ENCODE measurements at places on chromosomes 2 and 18.

- no peak for DNase-seq
Measured at GRCh38 chr18:634551-635045, 22.9 kb upstream of the TYMS start.

GRCh38 chr18:61851940-61852451, 40.8 kb downstream of the RNF152 start:
- DNase-seq = no peak

- DNase-seq = no peak
Measured at GRCh38 chr2:119426801-119427395, 4.8 kb upstream of the TMEM37 start.

DNA sequence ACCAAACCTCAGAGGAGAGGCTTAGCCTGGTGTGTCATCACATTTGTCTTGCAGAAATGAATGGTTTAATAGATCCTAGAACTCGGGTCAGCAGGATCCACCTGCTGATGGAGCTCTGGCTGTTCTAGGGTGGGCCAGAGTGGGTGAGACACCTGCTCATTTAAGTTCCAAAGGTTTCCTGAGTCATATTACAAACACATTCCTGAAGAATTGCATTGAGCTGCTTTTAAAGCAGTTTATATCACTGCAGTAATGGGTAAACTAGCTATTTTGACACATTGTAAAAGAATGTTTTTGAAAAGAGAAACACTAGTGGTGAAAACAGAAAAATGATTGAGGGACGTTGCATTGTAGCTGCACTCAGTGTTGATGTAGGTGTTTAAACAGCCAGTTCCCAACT, 175.3 kb upstream of the TCF4 start:
- DNase-seq = no peak

GRCh38 chr2:10276481-10277292, 26.0 kb upstream of the HPCAL1 start:
- DNase-seq = no peak

GRCh38 chr2:105768961-105769452, 24.3 kb downstream of the NCK2 start:
- DNase-seq = no peak

DNA sequence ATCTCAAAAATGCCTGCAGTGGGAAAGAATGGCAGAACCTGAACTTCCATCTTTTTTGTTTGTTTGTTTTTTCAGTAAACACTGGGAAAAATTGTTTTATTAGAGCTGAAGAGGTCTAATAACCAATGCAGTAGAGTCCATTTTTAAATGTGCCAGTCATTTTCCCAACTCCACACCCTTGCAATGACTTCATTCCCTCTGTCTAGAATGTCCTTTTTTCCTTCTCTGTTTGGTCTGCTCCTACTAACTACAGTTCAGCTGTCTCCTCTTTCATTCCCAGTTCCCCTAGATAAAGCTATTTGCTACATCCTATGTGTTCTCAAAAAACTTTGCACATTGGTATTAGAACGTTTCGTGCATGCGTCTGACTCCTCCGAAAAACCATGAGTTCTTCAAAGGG, 9.3 kb upstream of the RAPH1 start:
- DNase-seq = no peak

DNA sequence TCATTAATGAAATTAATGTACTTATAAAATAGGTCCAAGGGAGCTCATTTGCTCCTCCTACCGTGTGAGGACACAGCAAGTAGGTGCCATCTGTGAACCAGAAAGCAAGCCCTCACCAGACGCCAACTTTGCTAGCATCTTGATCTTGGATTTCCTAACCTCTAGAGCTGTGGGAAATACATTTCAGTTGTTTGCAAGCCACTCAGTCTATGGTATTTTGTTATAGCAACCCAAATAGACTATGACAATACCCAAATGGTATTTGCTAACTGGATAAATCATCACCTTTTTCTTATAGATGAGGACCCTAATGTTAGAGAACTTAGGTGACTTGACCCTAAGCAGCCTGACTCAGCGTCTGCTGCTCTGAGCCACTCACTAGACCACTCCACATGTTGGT, 379.6 kb downstream of the HRH4 start:
- DNase-seq = no peak

- no peak for DNase-seq
Measured at GRCh38 chr18:709771-710170, 2.7 kb downstream of the ENOSF1 start.

GRCh38 chr2:129882476-129882875, 97.0 kb upstream of the RAB6C start:
- no peak for DNase-seq

DNA sequence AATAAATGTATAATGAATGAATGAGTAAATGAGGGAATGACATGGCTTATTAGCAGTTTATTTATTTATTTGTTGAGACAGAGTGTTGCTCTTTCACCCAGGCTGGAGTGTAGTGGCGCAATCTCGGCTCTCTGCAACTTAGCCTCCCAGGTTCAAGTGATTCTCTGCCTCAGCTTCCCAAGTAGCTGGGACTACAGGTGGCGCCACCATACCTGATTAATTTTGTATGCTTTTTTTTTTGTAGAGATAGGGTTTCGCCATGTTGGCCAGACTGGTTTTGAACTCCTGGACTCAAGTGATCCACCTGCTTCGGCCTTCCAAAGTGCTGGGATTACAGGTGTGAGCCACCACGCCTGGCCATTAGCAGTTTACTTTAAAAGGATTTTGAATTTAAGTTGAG, 100.3 kb upstream of the CAVIN2 start:
- no peak for DNase-seq

DNA sequence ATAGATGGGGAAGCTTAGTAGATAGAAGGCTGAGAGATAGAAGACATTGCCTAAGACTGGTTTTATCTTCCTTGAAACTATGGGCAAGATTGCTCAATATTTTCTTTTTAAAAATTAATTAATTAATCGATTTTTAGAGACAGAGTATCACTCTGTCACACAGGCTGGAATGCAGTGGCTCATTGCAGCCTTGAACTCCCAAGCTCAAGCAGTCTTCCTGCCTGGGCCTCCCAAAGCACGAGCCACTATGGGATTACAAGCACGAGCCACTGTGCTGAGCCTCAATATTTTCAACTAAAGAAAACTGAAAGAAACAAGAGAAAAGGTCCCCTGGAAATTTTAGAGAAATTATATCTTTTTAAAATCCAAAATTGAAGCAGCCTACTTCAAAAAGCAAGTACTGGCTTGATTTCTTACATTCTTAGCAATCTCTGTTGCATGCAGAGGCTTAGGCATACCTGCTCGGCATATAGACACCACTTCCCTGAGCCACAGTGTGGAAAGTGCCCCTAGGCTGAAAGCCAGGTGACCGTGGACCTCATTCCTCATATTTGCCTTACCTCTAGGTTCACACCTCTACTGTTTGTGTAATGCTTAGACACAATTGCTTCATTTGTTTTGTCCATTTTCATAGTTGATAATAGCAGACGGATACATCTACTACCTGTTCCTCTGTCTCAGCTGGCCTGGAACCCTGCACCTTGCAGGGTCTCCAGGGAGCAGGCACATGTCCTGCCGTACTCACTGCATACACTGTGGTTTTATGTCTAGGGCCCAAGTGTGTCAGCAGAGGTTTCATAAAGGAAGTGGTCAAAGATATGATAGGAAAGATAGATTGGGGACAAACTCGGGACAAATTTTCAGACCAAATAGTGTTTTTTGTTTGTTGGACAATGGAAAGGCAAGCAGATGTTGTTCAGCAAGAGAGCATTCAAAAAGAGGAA, 166.5 kb upstream of the ALPP start:
- DNase-seq = no peak

DNA sequence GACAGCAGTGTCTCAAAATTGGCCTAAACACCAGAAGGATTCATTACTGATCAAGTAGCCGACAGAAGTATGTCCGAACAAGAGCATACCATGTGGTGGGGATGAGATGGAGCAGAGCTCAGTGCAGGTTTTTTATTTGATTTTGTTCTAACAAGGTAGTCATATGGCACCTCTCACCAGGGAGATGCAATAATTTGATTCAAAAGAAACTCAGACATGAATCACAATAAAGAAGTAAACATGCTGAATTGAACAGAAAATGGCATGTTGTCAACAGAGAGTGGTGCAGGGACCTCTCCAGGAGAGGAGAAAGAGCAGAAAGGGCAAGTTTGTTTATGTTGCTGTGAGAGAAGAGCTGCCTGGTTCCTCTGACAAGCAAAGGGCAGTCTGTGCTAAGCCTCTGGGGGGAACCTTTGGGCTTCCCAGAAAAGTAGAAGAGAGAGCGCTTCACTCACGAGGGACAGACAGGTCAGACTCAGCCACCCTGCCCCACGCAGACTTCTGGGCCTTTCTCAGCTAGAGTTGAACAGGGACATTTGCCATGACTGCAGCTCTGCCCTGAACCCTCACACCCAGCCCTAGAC, 351.3 kb upstream of the RAB12 start:
- no peak for DNase-seq

DNA sequence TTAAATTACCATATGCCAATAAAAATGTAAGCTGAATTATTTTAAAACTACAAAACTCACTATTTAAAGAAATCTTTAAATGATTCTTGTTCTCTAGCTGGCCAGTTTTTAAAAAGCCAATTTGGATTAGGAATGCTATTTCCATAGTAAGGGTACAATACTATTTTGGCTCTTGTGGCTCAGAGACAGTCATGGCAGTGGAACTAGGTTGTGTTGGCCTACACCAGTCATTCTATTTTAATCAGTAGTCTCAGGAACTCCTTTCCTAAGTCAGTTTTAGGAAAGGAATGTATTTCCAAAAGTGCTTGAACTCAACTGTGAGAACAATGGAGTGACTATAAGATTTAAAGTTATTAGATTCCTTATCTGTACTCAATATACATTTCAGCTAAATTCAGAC, 5.9 kb downstream of the BOLL start:
- no peak for DNase-seq

- DNase-seq = no peak
Measured at GRCh38 chr18:25043104-25043503, 308.9 kb downstream of the ZNF521 start.

GRCh38 chr2:240155745-240156390, 15.4 kb upstream of the OTOS start:
- no peak for DNase-seq

GRCh38 chr2:31528823-31529222, 51.9 kb downstream of the SRD5A2 start:
- DNase-seq = no peak

- no peak for DNase-seq
Measured at GRCh38 chr2:209806318-209806717, 34.7 kb downstream of the UNC80 start.

GRCh38 chr2:174552880-174553279, 44.7 kb downstream of the WIPF1 start:
- no peak for DNase-seq

DNA sequence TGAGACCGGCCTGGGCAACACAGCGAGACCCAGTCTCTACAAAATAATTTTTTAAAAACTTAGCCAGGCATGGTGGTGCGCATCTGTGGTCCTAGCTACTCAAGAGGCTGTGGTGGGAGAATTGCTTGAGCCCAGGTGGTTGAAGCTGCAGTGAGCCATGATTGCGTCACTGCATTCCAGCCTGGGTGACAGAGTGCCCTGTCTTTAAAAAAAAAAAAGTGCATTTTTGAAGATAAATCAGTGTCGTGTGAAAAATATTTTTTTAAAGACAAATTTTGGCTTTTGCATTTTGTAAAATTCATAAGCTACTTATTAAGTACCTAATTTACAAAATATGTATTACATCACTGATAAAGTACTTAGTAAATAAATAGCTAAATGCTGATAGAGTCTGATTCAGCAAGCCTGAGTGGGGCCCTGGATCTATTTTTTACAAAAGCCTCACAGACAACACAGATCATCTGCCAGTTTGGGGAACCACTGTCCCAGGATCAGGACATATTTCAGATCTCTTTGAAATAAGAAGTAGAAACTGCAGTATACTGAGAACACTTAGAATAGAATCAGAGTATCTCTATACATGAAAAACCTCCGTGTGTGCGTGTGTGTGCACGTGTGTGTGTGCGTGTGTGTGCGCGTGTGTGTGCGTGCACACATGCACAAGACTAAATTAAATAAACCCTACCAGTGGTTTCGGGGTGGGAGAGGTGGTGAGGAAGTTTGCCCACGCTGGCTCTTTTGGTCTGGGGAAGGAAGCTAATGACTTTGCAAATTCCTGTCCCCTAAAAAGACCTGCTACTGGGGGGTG, 61.6 kb downstream of the AAK1 start:
- DNase-seq = no peak

- DNase-seq = no peak
Measured at GRCh38 chr2:71538656-71539265, 85.4 kb downstream of the DYSF start.

DNA sequence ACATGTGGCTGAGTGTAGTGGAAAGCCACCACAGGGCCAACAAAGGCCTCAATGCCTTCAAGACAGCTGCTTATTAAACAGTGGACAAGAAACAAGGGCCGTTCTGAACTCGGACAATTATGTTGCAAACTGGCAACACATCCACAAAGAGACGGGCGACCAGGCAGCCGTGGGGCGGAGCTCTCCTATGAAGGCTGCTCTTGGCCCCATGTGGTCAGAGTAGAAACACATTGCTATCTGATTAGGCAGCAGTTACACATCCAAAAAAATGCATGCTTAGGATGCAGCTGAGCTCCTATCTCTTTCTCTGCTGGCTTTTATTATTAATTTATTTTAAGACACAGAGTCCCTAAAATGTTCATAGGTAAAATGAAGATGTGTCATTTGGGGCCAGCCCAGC, 163.4 kb downstream of the TMEM163 start:
- DNase-seq = no peak

DNA sequence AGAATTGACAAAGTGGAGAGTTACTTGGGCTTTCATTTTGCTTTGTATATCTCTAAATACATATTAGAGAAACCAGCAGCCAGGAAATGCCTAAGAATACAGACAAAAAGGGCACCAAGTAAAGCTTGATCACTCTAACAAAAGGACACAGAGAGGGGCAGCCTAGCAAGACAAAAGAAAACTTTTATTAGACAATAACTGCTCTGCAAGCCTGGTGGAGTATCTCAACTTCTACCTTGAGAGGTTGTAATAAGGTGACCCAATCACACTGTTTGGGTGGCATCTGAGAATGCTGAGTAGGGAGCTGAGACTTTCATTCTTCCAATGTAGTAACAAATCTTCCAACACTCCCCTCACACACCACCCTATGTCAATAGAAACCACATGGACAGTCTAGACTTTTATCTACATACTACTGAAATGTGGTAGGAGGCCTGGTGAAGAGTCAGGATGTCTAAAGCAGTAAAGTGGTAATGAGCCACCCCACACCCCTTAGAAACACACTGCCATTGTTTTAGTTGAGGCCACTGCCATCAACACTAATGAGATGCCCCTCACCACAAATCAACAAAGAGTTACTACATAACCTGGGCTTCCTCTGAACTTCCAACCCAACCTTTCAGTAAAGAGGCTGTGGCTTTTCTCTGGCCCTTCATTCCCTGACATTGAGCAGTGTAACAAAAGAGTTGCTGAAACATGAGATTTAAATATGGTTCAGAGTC, 726.7 kb upstream of the POU3F3 start:
- no peak for DNase-seq

GRCh38 chr2:145110668-145111356, 590.9 kb upstream of the ZEB2 start:
- no peak for DNase-seq

GRCh38 chr2:156625360-156626170, 189.4 kb downstream of the GPD2 start:
- DNase-seq = no peak

GRCh38 chr2:174833737-174834136, 69.5 kb upstream of the CHRNA1 start:
- no peak for DNase-seq

GRCh38 chr2:129957891-129958290, 21.6 kb upstream of the RAB6C start:
- DNase-seq = no peak
